ENCODE measurements at places on chromosomes 5 and 9.

DNA sequence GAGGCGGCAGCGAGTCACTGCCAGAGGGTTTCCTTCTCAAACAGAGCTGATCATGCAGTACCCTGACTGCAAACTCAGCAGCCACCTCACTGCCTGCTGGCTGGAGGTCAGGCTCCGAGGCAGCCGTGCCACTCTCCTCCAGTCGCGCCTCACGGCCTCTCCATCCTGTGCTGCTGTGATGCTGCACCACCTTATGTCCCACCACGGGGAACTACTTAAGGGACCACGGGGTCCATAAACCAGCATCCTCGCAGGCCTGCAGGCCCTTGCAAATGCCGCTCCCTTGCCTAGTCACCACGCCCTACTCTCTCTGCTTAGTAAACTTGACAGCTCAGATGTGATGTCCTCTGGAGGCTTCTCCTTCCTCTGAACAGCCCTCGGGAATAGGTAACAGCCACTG lies 99.2 kb downstream of the CRB2 start:
- DNase-seq: no peak

DNA sequence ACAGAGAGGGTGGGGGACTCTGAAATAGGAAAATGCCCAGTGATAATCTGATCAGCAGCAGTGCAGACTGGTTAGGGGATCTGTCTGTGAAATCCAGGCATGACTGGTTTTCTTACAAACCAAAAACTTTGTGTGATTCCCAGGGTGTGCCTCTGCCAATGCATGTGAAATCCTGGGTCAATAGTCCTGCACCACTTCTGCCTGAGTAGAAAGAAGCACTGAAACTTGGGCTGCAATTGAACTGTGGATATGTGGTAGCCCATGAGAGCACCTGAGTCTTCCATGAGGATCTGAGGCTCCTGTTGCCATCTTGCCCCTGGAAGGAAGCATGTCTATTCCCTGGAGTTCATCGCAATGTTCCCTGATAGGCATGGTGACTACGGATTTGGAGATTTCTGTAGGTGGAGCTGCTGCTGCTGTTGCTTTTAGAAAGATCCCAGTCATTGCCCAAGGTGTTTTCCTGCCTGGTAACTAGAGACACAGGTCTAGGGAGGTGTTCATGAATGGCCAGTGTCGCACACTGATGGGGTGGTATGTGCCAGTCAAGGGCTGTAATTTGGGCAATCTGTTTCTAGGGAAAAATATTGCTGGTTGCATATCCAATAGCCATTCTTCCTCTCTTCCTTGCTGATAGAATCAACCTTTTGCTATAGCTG lies 146.7 kb downstream of the CARTPT start:
- no peak for DNase-seq

GRCh38 chr9:112326194-112326593 lies 7.2 kb downstream of the PTBP3 start:
- DNase-seq: no peak

GRCh38 chr5:36300191-36300926 lies 1.3 kb downstream of the RANBP3L start:
- DNase-seq: no peak

GRCh38 chr5:168747987-168748777 lies 169.0 kb upstream of the PANK3 start:
- DNase-seq: no peak

- no peak for DNase-seq
Observed at GRCh38 chr9:21549251-21549765, 67.2 kb upstream of the IFNE start.

GRCh38 chr5:10661401-10661800 lies 97.5 kb downstream of the ANKRD33B start:
- DNase-seq: no peak

- no peak for DNase-seq
Observed at GRCh38 chr9:13244181-13244580, 35.3 kb downstream of the MPDZ start.

DNA sequence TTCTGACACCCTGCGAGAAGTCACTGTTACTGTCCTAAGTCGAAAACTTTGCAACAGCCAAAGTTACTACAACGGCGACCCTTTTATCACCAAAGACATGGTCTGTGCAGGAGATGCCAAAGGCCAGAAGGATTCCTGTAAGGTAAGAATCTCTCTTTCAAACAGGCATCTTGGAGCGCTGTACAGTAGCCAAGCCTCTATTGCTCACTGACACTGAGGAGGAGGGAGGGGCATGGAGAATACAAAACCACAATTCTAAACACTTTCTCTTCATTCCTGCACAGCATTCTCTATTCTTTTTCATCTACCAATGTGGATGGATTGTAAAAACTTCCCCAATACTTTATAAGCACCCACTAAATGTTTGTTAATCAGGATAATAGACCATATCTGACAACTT lies 7.4 kb downstream of the GZMK start:
- no peak for DNase-seq

GRCh38 chr9:123887837-123888236 lies 42.1 kb downstream of the DENND1A start:
- DNase-seq: no peak

DNA sequence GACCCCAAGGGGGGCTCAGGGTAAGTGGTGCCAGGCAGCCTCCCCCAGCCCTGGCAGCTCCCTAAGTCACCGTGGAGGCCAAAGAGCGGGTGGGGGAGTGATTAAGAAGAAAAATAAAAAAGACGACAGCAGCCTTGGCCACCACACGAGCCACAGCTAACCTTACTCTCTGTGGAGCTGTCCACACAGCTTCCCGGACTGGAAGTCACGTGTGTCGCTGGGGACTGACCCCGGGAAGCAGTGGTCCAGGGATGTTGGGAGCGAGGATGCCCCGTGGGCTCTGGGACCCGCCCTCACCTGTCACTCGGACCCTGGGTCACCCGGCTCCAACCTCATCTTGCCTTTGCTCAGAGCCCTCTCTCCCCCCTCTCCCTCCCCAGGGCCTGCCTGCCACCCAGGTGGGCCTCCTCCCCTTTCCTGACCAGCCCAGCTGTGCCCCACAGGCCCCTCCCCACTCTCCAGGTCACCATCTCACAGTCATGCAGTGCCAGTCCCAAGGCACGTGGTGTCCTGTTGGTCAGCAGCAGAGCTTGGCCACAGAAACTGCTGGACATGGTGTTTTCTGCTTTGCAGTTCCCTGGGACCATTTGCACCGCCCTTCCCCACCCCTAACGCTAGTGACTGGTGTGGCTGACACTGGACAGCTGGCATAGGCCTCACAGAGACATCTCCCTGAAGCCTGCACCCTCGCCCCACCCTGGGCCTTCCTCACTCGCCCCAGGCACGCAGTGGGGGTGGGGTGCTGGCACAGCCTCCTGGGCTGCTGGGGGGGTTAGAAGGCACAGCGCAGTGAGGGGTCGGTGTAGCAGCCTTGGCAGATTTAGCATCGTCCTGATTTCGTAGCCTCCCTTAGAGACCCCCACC lies 9.8 kb upstream of the EXOC3 start:
- no peak for DNase-seq

- DNase-seq: no peak
Observed at GRCh38 chr9:137269231-137269772, 8.2 kb upstream of the TOR4A start.

DNA sequence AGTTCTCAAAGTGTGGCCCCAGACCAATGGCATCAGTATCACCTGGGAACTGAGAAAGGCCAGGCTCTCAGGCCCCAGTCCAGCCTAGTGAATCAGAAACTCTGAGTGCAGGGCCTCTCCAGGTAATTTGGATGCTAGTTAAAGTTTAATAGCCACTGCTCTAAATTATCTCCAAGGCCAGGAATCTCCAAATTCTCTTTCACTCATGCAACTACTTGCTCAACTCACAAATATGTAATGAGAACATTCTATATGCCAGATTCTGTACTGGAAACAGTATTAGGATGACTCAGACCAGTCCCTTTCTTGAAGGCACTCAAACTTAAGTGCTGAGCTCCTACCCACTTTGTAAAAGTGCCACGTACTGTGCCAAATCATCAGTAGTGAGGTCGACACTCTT lies 84.6 kb downstream of the PAPPA start:
- DNase-seq: no peak

DNA sequence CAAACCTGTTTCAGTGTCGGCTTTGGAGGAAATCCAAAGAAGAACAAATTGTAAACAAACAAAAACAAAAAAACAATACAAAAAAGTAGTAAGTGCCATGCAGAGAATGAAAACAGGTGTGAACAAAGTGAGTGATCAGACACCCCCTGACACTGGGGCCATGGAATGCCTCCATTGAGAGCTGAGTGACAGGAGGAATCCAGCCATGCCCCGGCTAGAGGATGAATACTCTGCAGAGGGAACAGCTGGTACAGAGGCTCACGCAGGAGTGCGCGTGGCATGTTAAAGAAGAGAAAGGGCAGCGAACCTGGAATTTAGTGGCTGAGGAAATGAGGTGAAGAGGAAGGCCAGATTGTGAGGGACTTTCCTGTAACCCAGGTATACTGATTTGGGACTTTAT lies 15.5 kb upstream of the CCNJL start:
- DNase-seq: no peak

- peak; percentile 67 for DNase-seq
Observed at GRCh38 chr5:166166071-166166470, 2125.4 kb upstream of the WWC1 start.

GRCh38 chr9:68832861-68833518 lies 128.0 kb downstream of the PIP5K1B start:
- no peak for DNase-seq

- DNase-seq: no peak
Observed at GRCh38 chr5:66741394-66741793, 145.2 kb downstream of the MAST4 start.

DNA sequence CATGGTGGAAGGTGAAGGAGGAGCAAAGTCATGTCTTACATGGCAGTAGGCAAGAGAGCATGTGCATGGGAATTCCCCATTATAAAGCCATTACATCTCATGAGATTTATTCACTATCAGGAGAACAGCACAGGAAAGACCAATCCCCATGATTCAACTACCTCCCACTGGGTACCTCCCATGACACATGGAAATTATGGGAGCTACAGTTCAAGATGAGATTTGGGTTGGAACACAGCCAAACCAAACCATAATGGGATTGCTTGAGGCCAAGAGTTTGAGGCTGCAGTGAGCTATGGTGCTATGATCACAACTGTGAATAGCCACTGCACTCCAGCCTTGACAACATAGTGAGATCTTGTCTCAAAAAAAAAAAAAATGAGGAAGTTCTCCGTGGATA lies 581.8 kb downstream of the TAF11L14 start:
- DNase-seq: no peak

- DNase-seq: no peak
Observed at GRCh38 chr5:133644000-133644865, 31.9 kb upstream of the FSTL4 start.

DNA sequence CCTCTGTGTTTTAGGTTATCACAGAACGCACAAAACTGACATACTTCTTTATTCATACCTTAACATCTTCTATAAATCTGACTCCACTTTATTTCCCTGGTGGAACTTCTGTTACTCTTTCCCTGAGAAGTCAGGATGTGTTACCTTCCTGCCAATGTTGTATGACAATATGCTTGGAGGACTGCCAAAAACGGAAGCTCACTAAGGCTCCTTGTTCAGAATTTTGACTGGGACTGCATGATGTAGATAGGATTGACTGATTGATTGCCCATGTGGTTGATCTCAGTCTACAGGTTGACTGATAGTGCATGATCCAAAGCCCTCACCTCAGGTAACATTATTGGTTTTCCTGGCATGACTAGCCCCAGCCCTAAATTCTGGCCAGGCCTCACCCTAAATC lies 319.4 kb downstream of the TLR4 start:
- DNase-seq: no peak

DNA sequence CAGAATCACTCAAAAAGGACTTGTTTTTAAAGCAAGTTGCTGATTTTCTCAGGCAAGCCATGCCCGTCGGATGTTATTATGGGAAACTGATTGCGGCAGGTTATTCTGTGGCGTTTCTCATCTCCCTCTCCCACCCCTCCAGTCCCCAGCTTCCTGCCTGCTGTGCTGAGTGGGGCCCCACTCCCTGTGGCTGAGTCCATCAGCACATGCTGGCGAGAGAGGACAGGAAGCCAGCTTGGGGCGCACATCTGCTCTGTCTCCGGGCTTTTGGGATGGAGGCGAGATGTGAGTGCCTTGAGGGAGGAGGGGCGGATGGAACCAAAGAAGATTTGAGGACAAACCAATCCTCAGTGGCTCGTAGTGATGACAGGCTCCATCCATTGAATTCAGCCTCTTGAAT lies 108.0 kb downstream of the DAPK1 start:
- no peak for DNase-seq

DNA sequence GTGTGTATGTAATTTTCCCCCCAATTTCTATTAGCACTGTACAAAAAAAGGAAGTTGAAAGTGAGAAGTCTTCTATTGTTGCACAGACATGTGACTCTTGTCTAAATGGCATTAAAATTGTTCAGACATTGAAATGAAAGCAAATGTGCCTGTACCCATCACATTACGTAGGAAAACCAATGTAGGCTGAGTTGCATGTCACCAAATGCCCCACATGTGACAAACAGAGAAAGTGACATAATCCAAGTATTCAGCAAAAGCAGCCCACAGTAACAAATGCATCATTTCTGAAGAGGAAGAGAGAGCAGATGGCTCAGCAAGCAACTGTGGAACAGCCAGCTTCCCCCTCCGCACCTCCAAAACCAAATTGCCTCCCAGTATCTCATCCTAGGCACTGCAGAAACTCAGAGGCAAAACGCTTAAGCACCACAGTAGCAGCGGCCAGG lies 161.5 kb upstream of the NR4A3 start:
- no peak for DNase-seq

DNA sequence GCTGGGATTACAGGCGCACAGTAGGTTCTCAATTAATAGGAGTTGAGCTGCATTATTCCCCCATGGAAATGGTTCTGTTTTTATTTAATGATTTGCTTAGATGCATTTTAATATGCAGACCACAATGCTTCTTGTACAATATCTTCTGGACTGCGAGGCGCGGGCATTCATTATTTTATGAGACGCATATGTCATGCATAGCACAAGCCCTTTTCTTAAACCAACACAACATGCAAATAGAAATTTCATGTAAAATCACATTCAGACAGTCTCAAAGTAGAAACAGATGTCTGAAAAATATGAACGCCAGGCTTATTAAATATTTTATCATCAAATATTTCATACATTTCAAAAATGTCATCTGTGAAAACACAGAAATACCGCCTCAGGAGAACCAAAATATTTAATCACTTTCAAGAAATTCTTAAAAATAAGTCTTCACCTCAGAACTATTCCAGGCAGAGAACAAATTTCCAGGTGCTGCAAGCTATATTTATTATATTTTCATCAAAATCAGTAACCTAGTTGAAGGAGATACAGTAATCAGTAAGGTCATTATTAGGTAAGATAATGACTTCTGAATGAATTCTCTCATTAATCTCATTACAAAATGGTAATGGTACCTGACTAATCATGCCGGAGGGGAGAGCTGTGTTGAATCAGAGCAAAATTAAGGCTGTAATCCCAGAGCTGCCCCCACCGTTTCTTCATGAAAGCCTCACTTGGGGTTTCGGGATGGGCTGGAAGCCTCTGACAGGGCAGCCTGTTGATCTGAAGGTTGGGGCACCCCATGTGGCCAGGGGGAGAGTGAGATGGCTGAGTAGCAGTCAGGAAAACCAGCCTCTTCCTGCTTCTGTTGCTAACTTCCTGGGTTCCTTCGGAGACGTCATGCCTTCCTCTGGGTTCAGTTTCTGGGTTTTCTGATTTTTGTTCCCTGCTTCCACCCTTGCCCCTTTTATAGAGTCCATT lies 133.9 kb upstream of the ZNF618 start:
- no peak for DNase-seq
